ENCODE measurements at places on chromosomes 7 and 10.
A peak's percentile ranks its signal among the peaks of the same experiment; 100 is the strongest.

GRCh38 chr10:62885684-62886461 lies 69.7 kb upstream of the EGR2 start:
- no peak for DNase-seq

- no peak for DNase-seq
Observed at GRCh38 chr7:66380272-66380888, 175.2 kb downstream of the TPST1 start.

GRCh38 chr7:17611611-17612010 lies 313.2 kb downstream of the AHR start:
- no peak for DNase-seq

- no peak for DNase-seq
Observed at GRCh38 chr10:78532480-78533042, 498.9 kb downstream of the RPS24 start.

DNA sequence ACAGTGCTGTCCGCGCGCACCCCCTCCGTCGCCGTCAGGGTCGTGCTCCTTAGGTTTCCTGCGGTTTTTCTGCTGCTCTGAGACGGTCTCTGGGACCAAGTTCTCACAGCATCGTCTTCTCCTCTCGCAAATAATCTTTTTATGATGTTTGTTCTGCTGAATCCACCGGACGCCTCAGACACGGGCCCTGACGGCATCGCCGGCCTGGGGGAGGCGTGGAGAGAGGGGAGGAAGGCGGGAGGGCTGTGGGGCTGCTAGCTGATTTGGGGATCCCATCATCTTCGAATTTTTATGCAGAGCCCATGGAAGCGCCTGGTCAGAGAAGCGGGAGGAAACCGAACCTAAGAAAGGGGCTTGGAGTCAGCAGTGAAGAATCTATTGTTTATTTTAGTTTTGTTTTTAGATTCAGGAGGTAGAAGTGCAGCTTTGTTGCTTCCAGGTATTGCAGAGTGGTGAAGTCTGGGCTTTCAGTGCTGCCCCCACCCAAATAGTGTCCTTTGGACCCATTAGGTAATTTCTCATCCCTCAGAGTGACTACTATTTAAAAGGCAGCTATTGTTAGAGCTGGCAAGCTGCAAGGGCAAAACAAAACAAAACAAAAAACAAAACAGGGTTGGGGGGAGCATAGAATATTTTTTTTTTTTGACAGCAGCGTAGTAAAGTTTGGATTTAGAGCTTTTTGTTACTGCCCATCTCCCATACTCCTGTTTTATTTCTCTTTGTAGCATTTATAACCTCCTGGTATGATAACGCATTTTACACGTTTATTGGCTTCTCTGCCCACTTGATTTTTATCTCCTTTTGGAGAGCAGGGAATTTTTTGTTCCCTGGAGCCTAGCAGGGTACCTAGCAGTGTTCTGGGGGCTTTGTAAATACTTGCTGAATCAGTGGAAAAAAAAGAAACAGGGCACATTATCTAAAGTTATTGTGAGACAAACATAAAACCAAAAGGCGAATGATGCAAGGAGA lies 92.6 kb downstream of the SPAG6 start:
- peak; percentile 35 for DNase-seq

DNA sequence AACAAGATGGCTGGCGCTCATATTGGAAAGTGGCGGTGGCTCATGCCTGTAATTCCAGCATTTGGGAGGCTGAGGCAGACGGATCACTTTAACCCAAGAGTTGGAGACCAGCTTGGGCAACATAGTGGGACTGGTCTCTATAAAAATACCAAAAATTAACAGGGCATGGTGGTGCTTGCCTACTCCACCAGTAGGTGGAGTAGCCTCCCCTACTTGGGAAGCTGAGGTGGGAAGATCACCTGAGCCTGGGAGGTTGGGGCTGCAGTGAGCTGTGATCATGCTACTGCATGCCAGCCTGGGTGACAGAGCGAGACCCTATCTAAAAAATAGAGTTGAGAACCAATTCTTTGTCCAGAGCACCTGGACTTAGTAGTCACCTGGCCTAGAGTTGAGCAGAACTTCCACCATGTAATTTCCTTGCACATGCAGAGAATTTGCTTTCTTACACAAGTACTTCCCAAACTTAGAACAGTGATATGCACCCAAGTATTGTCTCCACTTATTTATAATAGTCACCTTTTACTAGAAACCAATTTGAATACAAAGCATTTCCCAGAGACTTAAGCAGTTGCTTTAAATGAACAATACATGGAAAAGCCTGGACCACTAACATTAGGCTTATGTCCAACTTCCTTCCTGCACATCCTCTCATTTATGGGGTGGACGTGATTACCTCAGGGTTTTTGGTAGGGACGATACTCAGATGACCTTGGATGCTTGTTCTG lies 15.9 kb downstream of the LAMB4 start:
- DNase-seq, result peak; percentile 17

GRCh38 chr10:31315453-31315852 lies 3.6 kb upstream of the ZEB1 start:
- no peak for DNase-seq

DNA sequence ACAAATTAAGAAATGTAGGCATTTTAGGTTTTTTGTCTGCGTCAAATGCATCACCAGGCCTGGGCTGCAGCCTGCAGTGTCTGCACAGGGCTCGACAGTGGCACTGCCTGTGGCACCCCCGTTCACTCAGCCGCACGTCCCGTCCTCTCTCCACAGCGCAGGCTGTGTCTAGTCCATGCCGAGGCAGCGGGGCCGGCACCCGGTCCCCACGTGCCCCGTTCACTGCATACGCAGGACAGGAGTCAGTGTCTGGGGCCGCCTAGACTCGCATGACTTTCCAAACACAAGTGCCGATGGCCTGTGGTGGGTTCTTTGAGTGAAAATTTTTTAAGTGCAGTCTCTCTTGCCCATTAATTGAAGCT lies 446.4 kb downstream of the PTPRN2 start:
- no peak for DNase-seq

- DNase-seq, result no peak
Observed at GRCh38 chr7:111743244-111743847, 181.1 kb upstream of the IMMP2L start.

GRCh38 chr10:112080231-112080630 lies 103.3 kb downstream of the GPAM start:
- DNase-seq, result no peak

GRCh38 chr10:71256661-71257318 lies 44.4 kb downstream of the UNC5B start:
- no peak for DNase-seq

DNA sequence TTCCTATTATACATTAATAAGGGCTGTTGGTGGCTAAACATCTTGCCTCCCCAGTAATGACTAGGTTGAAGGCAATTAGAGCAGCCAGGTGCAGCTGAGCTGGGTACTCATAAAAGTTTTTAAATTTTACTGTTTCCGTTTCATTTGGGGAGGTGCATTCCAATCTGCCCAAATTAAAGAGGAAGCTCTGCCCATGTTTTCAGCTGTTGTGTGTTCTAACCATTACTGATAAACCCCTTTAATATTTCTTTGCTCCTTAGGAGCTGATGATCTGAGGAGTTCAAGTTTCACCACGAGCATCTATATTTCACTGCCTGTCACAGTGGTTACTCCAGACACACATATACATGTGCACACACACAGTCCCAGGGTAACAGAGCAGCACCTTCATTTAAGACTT lies 94.4 kb downstream of the JAZF1 start:
- no peak for DNase-seq

DNA sequence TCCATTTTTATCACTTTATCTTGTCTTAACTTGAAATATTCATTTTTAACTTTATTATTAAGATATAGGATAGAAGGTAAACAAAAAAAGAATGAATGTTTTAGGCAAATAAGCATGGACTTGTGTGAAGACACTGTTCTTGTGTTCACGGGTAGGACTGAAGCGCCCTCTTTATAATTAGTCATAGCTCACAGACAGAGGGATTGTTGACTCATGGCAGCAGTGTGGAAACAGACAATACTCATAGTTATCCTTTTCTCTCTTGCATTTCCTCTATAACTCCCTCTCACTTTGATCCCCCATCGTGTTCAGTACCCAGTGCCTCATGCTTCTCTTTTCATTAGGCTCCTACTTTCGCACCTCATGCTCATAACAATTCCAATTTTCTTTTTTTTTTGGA lies 731.8 kb downstream of the PHTF2 start:
- DNase-seq, result no peak

GRCh38 chr7:117780832-117781231 lies 92.4 kb downstream of the CTTNBP2 start:
- no peak for DNase-seq
